Fibroblast of villous mesenchyme (primary cell): ENCODE measurements at places on chromosomes 12 and 14. TPM values are rescaled to one million over a fixed set of nuclear protein-coding genes. Genes with fewer than 3 reads are reported as not detected.
A peak's percentile ranks its signal among the peaks of the same experiment; 100 is the strongest.

GRCh38 chr14:22886500-22887259 is 3.7 kb downstream of the REM2 start:
- peak; percentile 69 for DNase-seq

DNA sequence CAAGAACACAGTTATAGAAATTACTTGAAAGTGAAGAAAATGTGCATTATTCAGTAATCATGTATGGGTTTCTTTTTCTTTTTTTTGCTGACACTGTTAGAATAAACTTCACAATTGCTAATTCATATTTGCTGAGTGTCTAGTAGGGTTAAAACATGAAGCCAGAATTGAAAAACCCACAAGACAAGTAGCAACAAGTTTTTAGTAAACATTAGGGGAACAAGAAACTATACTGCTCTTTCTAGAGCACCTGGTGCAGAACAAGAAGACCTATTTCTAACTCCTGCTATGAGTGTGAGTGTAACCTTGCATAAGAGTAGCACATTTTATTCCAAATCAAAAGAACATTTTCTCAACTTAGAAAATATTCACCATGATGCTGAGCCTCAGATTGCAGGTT is 83.2 kb downstream of the ITPR2 start:
- no peak for DNase-seq

- DNase-seq, result peak; percentile 89
Observed at GRCh38 chr12:68807576-68808387, at the start of gene MDM2. Gene MDM2, plus strand, starts transcription at chr12:68808177. Its CDS starts 301 bp downstream, at chr12:68808478.

- DNase-seq, result no peak
Observed at GRCh38 chr14:88914956-88915355, 90.5 kb downstream of the TTC8 start.

GRCh38 chr14:22778084-22778483 is 11.6 kb downstream of the OXA1L start:
- DNase-seq, result no peak

GRCh38 chr14:20247646-20248246 is 8.7 kb downstream of the OR11H4 start:
- DNase-seq, result no peak

Gene ACSM4
- total RNA-seq, result not detected in 2 replicates

DNA sequence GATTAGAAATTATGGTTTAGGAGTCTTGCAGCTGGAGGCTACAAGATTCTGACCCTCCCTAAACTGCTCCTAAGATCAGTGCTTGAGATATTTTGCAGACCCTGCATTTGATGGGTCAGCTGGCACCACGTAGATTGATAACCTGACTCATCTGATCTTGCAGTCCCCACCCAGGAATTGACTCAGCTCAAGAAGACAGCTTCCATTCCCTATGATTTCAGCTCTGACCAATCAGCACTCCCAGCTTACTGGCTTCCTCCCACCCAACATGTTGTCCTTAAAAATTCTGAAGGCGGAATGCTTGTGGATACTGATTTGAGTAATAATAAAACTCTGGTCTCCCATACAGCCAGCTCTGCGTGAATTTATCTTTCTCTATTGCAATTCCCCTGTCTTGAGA is 23.2 kb upstream of the MTHFD1 start:
- peak; percentile 36 for DNase-seq

GRCh38 chr12:67046062-67046461 is 223.1 kb upstream of the CAND1 start:
- DNase-seq, result no peak

- DNase-seq, result no peak
Observed at GRCh38 chr14:54258382-54258781, 138.4 kb upstream of the CDKN3 start.

GRCh38 chr14:55756557-55756956 is 176.6 kb downstream of the KTN1 start:
- DNase-seq, result no peak

DNA sequence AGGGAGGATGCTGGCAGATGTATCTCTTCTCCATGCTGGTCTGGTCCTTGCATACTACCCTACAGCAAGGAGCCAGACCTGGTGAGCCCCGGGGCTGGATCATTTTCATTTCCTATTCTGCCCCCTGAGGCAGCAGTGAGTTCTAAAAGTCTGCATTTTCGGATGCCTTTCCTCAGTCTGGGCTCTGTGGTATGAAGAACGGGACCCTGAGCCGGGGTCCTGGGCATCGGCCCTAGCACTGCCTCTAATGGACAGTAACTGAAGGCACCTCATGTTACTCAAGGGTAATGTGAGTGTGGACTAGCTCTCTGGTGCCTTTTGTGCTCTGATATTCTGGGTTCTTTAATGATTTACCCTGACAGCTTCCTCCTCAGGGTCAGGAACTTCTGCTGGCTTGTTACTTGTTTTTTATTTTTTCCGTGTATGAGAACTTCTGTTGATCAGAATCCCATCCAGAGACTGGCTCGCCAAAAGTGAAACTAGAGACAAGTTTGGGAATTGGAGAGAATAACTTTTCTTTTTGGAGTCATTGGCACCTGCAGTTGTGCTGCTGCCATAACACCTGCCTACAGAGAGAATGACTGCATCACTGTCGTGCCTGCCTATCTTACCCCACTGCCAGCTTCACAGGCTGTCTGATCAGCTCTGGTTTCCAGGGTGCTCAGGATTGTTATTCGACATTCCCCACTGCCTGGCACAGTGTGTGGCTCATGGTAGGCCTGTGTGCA is 62.3 kb downstream of the SUSD6 start:
- DNase-seq, result no peak

Gene TFCP2
- 6.4 and 7.8 TPM in 2 replicates for total RNA-seq

Gene CLEC4A
- under 0.01 and 0.32 TPM in 2 replicates for total RNA-seq

Gene RNASE7
- not detected in 2 replicates for total RNA-seq

- DNase-seq, result no peak
Observed at GRCh38 chr12:10361084-10361483, 28.8 kb downstream of the KLRK1 start.

DNA sequence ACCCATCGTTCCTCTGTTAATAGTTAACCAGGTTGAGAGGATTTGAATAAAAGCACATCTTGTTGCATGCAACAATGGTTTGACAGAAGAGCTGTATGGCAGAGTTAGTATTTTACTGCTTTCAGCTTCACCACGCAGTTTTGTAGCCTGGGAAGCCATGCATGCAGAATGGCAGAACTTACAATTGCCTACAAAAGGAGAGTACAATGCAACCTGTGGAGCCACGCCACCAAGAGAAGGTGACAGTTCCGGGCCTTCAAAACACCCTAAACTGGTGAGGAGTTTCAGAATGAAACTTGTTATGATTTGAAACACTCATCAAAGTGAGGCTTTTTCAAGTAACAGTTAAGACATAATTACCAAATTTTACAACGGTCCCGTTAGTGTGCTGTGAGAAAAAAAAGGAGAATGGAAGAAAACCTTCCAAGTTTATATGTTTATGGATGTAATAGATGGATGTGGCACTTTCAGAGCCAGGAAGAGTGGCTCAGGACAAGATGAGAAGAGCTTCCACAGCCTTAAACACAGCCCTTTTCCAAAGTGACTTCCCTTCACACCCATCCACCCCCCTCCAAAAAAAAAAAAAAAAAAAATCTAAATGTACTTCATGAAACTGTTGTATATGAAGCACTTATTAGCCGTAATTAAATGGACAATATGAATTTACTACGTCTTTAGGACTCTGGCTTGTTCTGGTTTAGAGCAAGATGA is 158.7 kb downstream of the EGLN3 start:
- DNase-seq, result no peak
